ENCODE measurements at places on chromosomes 2 and 18.

- DNase-seq, result no peak
Observed at GRCh38 chr2:8701681-8702379, 20.0 kb downstream of the ID2 start.

DNA sequence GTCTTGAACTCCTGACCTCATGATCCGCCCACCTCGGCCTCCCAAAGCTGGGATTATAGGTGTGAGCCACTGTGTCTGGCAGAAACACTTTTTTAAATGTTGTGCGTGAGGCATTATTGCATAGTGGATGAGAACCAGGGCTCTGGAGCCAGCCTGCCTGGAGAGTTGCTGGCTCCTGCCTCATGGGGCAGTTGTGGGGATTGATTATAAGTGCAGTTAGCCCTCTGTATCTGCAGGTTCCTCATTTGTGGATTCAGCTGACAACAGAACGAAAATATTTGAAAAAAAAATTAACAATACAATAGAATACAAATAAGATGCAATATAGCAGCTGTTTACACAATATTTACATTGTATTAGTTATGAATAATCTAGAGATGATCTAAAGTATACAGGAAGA lies 129.4 kb upstream of the EML6 start:
- no peak for DNase-seq

GRCh38 chr2:9758741-9759140 lies 84.5 kb upstream of the TAF1B start:
- no peak for DNase-seq

GRCh38 chr18:79991494-79991893 lies 3.1 kb upstream of the TXNL4A start:
- DNase-seq, result no peak

GRCh38 chr2:118779362-118779761 lies 68.1 kb downstream of the EN1 start:
- no peak for DNase-seq

DNA sequence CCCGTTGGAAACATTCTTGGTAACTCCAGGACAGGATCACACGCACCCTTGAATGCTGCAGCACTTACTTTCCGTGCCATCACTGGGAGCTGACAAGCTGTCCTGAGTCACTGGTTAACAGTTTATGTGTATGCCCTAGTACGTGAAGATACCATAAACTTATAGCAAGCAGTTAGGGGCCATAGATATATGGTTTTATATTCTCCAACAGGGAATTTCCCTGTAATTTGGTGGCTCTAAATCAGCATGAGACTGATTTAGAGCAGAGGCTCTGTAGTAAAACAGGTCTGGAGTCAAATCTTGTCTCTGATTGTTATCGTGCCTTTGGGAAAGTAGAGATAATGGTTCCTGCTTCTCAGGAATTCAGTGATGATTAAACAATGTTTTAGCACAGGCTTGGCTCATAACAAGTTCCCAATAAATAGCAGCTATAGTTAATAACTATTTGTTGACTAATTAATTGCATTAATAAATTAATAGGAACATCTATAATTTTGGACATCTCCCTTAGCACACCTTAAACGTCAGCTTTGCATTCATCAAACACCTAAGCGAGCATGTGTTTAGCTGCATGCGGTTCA lies 215.2 kb downstream of the VAPA start:
- DNase-seq, result no peak

- DNase-seq, result no peak
Observed at GRCh38 chr2:162308747-162309503, 9.6 kb downstream of the IFIH1 start.

- no peak for DNase-seq
Observed at GRCh38 chr2:86552889-86553288, 10.4 kb downstream of the CHMP3 start.

DNA sequence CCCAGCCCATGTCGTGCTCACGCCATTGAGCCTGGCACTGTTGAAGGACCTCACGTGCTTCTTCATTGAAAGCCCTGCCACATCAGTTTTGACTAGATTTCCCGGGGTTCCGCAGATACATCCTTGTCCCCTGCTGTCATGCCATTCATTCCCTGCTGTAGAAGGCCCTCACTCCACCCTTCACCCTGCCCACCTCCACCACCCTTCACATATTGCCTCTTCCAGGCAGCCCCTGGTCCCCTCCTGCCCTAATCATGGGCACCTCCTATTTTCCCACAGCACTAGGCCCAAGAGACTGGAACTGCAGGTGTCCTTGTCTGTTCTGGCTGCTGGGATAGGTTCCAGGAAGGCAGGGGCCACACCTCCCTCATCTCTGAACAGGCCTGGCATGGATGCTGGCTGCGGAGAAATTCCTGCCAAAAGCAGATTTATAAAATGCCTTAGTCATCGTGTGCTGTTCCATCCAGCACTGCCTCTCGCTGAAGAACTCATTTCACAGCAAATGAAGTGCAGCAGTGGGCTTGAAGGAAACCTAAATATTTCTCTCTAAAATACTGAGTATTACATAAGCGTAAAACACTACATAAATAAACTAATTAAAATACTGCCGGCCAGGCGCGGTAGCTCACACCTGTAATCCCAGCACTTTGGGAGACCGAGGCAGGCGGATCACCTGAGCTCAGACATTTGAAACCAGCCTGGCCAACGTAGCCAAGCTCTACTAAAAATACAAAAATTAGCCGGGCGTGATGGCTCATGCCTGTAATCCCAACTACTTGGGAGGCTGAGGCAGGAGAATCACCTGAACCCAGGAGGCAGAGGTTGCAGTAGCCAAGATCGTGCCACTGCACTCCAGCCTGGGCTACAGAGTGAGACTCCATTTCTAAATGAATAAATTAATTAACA lies 38.4 kb downstream of the EIF4E2 start:
- DNase-seq, result no peak

GRCh38 chr2:227623226-227623625 lies 5.9 kb downstream of the SCYGR4 start:
- no peak for DNase-seq

DNA sequence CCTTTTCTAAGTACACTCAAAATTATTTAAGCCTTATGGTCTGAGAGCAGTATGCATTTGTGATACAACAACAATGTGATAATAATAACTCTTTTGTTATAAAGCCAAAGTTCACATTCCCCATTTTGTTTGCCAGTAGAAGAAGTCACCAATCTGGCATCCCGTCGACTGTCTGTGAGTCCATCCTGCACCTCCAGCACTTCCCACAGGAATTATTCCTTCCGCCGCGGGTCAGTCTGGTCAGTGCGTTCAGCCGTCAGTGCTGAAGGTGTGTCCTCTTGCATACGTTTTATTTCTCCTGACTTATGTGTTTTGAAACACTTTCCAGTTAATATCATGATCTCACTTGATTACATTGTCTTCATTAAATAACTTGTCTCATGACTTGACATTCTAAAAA lies 80.3 kb upstream of the RPE start:
- no peak for DNase-seq

GRCh38 chr2:238916176-238916874 lies 68.4 kb downstream of the TWIST2 start:
- no peak for DNase-seq

- no peak for DNase-seq
Observed at GRCh38 chr2:126658319-126658904, 2.5 kb downstream of the GYPC start.

DNA sequence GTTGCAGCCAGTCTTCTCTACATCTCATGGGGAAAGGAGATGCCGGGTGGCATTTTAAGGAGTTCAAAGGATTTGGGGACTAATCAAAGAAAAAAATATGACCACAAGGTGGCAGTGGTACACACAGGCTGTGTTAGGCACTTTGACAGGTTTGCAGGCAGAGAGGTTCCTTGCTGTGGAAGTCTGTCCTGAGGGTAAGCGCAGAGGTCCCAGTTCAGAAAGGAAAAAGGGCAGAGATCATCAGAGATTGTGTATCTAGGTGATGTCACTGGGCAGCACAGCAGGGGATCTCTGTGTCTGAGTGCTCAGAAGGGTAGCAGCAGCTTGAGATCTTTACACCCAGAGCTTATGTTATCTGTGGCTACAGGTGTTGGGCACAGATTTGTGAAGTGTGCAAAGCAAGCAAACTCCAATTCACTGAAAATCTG lies 231.4 kb downstream of the LRRTM1 start:
- DNase-seq, result peak; percentile 69

GRCh38 chr18:61888622-61889021 lies 4.2 kb downstream of the RNF152 start:
- DNase-seq, result no peak

DNA sequence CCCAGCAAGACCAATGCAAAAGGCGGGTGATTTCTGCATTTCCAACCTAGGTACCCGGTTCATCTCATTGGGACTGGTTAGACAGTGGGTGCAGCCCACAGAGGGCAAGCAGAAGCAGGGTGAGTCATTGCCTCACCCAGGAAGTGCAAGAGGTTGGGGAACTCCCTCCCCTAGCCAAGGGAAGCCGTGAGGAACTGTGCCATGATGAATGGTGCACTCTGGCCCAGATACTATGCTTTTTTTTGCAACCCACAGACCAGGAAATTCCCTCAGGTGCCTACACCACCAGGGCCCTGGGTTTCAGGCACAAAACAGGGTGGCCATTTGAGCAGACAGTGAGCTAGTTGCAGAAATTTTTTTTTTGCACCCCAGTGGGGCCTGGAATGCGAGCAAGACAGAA lies 662.6 kb upstream of the ACVR2A start:
- no peak for DNase-seq

GRCh38 chr2:62474176-62474575 lies 31.8 kb downstream of the TMEM17 start:
- no peak for DNase-seq

- no peak for DNase-seq
Observed at GRCh38 chr18:23998820-23999219, 15.7 kb upstream of the TTC39C start.

DNA sequence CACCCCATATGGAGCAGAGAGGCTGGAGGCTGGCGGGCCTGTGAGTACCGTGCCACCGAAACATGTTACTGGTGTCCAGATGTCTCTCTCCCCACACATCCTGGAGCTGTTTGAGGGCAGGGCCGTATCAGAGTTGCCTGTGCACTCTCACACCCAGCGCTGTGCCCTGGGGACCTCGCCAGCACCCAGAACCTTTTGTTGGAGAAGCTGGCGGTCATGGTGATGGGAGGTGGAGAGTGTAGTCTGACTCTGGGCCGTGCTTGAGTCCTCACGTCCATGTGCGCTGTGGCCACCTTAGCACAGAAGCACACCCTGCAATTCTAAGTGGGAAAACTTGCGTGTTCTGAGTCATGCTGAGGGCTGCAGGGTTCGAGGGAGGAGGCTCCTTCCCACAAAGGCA lies 259.2 kb downstream of the NDUFA10 start:
- no peak for DNase-seq

- no peak for DNase-seq
Observed at GRCh38 chr18:46518438-46518837, 138.6 kb downstream of the LOXHD1 start.

- no peak for DNase-seq
Observed at GRCh38 chr2:12506846-12507245, 209.9 kb upstream of the TRIB2 start.

DNA sequence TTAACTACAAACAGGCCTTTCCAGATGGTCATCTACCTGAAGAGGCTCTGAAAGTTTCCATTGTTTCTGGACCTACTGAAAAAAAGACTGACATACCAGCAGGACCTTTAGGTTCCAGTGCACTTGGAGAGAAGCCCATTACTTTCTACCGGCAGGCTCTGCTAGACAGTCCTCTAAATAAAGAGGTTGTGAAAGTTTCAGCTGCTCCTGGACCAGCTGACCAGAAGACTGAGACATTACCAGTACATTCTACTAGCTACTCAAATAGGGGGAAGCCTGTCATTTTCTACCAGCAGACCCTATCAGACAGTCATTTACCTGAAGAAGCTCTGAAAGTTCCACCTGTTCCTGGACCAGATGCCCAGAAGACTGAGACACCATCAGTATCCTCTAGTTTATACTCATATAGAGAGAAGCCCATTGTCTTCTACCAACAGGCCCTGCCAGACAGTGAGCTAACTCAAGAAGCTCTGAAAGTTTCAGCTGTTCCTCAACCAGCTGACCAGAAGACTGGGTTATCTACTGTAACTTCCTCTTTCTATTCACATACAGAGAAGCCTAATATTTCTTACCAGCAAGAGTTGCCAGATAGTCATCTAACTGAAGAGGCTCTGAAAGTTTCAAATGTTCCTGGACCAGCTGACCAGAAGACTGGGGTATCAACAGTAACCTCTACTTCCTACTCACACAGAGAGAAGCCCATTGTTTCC lies 65.8 kb downstream of the ALMS1 start:
- peak; percentile 17 for DNase-seq

GRCh38 chr2:126513033-126513432 lies 142.9 kb upstream of the GYPC start:
- no peak for DNase-seq

GRCh38 chr18:12639990-12640880 lies 17.7 kb downstream of the SPIRE1 start:
- DNase-seq, result no peak

- no peak for DNase-seq
Observed at GRCh38 chr2:107027810-107028209, 141.8 kb upstream of the ST6GAL2 start.

GRCh38 chr2:64219149-64219548 lies 74.9 kb upstream of the PELI1 start:
- DNase-seq, result no peak

GRCh38 chr2:53058526-53058925 lies 709.1 kb upstream of the CHAC2 start:
- DNase-seq, result no peak
